Stimulated activated CD4-positive, alpha-beta T cell treated with anti-CD3 and anti-CD28 coated beads, Interleukin-15, amount 100 ng/mL, for 1 hour (primary cell): ENCODE measurements at places on chromosomes 12 and 14.

DNA sequence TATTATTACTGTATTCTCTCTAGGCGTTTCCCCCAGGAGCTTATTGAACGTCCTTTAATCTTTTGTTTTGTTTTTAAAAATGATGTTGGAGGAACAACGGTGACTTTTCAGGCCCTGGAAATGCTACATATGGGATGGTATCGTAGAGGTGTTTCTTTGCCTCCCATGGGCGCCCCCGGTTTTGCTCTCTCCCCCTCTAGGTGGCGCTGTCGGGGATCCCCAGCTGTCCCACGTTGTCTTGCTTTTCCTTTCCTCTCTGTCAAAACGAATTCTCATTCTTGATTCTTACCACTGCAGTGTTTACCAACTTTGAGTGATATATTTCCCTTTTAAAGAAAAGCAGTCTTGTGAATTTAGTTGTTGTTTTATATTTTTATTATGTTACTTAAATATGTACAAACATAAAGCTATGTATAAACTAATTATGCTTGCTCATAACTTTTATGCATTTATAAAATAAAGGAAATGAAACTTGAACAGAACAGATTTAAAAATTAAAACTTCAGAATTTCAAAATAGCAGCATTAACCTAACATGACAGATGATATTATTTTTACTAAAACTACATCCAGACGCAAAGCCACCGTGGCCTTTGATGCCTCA, 171.9 kb downstream of the RGS6 start:
- no peak for DNase-seq

DNA sequence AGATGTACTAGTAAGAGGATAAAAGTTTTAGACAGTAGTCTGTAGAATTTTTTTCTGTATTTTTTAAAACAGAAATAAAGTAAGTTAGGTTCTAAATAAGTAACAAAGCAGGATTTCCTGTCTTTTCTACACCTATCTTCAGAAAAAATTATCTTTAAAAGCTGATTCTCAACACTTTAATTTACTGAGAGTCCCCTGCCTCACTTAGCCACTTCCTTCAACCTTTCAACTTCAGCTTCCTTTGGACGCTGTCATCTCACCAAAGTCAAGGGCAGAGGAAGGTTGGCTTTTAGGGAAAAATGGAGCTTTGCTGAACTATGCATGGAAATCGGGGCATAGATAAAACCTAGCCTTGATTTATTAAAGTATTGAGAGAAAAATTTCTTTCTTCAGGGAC, 44.9 kb upstream of the CERS5 start:
- no peak for DNase-seq

DNA sequence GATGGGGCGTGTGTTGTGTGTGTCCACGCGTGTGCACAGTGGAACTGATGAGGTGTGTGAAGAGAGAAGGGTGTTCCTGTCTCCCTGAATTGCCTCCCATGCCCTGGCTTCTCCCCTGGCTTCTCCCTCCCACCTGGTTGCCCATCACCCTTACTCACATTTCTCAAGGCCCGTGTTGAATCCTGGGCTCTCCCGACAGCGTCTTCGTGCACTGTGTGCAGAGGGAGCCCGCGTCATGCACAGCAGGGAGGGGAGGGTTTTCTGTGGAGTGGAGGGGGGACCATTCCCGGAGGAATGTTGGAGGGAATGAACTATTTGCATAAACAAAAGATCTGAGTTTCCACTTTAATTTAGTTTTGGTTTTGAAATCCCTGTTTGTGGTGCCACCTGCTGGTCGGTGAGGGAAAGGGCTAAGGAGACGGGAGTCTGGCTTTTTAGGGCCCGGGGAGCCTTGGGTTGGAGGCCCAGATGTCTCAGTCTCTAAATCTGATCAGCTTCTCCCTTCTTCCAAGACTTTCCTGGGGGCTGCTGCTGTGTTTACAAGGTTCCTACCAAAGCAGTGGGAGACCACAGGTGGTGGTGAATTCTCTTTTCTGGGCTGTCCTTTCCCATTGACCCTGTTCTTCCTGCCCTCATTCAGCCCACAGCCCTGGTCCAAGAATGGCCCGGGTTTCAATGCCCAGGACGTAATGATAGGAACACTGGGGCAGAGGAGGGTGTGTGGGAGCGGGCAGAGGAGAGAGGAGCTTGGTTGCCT, at the start of gene C1R:
Gene C1R, minus strand, starts transcription at position 217 of the 757 bp plus-strand sequence. Its CDS starts 57 bp downstream, at position 160.
- peak; percentile 54 for DNase-seq

- no peak for DNase-seq
Measured at GRCh38 chr12:109943811-109944210, 43.7 kb downstream of the TCHP start.

- no peak for DNase-seq
Measured at GRCh38 chr12:28512876-28513275, 322.6 kb downstream of the CCDC91 start.

- DNase-seq: no peak
Measured at GRCh38 chr12:32587581-32588495, 91.3 kb upstream of the DNM1L start.

DNA sequence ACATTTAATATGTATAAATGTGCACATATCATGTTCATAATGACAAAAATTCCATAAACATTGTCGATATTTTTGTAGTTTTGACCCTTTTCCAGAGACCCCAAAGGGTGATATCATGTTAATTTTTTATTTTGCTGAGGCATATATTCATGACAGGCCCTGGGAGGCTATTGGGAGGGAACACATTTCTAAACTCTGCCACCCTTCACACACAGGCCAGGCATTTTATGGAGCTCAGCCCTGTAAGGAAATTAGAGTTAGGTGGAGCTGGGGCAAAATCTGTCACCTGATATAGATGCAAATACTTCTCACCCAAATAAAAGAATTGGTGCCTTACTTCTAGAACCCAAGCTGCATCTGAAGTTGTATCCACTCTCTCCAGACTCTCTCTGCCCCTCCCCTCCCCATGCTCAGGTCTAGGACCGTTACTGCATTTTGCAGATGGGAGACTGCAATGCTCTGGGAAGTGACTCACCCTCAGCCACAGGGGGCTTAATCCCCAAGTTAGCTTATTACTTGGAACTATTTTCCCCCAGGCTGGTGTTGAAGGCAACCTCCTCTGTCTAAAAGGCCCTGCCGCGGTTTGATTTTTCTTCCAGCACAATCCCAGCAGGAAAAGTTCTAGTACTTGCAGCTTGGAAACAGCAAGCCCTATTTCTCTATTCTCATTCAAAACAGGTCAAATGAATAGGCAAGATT, 238.9 kb downstream of the EMP1 start:
- DNase-seq: no peak

- DNase-seq: no peak
Measured at GRCh38 chr12:27843714-27844245, 63.7 kb upstream of the MANSC4 start.

DNA sequence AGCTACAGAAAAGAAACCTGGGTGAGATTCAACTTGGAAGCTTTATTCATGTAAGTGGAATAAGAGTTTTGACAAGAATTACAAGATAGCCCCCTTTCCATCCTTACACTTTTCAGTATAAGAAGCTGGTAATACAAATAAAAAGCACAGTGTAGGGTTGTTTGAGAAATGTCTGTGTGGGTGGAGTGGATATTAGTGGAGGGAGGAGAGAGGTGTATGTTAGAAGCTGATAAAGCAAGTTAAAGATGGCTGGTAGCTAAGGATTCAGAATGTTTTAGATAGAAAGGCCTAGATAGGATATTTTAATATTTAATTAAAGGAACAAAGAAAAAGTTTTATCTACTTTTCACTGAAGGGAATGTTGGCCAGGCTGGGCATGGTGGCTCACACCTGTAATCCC, 12.5 kb downstream of the CFAP54 start:
- DNase-seq: no peak

GRCh38 chr14:56040121-56040520, 78.1 kb upstream of the PELI2 start:
- no peak for DNase-seq

DNA sequence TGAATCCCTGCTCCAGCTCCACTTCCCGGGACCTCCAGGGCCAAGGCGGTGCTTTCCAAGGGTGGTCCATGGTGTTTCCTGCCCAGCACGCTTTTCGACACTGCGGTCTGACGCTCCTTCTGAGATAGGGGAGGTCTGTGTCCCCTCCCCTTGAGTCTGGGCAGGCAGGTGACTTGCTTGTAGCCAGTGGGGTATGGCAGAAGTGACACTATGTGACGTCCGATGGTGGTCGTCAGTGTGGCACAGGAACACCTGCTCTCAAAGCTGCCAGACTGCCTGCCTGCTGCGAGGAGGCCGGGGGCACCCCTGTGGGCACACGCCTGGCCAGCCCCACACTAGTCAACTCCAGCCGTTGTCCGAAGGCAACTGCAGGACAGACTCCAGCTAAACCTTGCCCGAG, 16.0 kb upstream of the TRAF3 start:
- DNase-seq: no peak
